ENCODE measurements at places on chromosomes 4 and X. TPM values are rescaled to one million over a fixed set of nuclear protein-coding genes. Genes with fewer than 3 reads are reported as not detected.

DNA sequence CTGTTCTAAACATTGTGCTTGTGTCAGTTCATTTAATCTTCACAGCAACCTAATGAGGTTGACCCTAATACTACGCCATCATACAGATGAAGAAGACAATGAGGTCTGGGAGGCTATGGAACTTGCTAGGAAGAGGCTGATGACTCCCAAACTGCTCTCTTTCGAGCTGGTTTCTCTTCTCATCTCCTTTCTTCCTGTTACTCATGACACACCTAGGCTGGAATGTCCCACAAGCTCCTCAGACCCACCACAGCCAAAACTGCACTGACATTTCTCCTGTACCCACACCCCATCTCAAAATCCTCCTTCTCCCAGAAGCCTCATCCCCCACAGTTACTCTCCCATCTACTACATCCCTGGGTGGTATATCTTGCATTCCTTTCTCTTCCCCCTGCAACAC is 27.4 kb upstream of the PJA1 start:
- no peak overlapping the region for H3K27ac ChIP-seq
- DNase-seq: no peak
- peaks cover 1% of the 10 kb centered on the region for H3K27me3 ChIP-seq
- no peaks in the 10 kb centered on the region for H3K36me3 ChIP-seq

- DNase-seq: no peak
- H3K4me3 ChIP-seq: no peak overlapping the region
- H3K27ac ChIP-seq: peak overlapping the region; percentile 28
- no peaks in the 10 kb centered on the region for H3K36me3 ChIP-seq
- H3K27me3 ChIP-seq: no peaks in the 10 kb centered on the region
These were observed 47.5 kb upstream of the RAP2C start for GRCh38 chrX:132266583-132267355.

The ETNPPL gene
- total RNA-seq: not detected

GRCh38 chrX:21632027-21632426 is 26.1 kb downstream of the KLHL34 start:
- H3K27me3 ChIP-seq: no peaks in the 10 kb centered on the region
- no peak overlapping the region for H3K27ac ChIP-seq
- H3K4me3 ChIP-seq: no peak overlapping the region

DNA sequence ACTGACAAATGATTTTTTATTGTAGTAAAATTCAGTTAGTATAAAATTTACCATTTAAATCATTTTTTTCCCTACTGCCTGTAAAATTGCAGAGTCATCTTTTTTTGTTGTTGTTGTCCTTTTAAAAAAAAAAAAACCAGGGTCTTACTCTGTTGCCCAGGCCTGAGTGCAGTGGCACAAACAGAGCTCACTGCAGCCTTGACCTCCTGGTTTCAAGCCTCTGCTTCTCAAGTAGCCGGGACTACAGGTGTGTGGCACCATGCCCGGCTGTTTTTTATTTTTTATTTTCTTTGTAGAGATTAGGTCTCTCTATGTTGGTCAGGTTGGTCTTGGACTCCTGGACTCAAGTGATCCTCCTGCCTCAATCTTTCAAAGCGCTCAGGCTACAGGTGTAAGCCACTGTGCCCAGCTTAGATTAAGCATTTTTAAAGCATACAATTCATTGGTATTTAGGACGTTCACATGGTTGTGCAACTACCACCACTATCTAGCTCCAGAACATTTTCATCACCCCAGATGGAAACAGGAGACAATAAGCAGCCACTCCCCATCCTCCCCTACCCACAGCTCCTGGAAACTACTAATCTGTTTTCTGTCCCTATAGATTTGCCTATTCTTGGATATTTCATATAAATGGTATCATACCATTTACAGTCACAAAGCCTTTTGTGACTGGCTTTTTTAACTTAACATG is 59.7 kb upstream of the PGRMC2 start:
- peak overlapping the region; percentile 19 for H3K27ac ChIP-seq
- H3K27me3 ChIP-seq: no peaks in the 10 kb centered on the region
- peaks cover 46% of the 10 kb centered on the region for H3K4me1 ChIP-seq
- H3K36me3 ChIP-seq: no peaks in the 10 kb centered on the region
- H3K4me3 ChIP-seq: no peak overlapping the region

The CT45A5 gene
- total RNA-seq: not detected

GRCh38 chrX:44462850-44463249 is 79.8 kb downstream of the FUNDC1 start:
- no peak for DNase-seq
- H3K27me3 ChIP-seq: no peaks in the 10 kb centered on the region
- no peak overlapping the region for H3K27ac ChIP-seq
- no peak overlapping the region for H3K4me3 ChIP-seq
- H3K36me3 ChIP-seq: no peaks in the 10 kb centered on the region

DNA sequence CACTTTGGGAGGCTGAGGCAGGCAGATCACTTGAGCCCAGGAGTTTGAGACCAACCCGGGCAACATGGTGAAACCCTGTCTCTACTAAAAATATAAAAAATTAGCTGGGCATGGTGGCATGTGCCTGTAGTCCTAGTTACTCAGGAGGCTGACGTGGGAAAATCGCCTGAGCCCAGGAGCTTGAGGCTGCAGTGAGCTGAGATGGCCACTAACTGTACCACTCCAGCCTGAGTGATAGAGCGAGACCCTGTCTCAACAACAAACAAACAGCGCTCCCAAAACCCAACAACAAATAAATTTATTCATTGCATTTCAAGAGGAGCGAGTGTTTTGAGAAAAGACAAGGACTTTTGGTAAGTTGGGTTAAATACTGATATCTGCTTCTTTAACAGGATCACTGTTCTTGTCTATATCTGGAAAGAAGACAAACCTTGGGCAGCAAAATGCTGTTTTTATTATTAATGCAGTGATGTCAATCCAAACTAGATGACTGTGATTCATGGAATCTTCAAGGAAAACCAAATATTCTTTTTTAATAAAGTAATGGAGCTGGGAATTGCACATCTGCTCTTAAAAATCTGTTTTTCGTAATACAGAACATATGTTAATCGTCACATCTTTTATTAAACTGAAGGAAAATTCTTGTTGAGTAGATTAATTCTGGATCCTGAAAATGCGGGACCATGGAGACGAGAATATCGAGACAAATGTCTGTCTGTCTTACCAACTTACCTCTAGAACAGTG is 90.8 kb upstream of the LIMCH1 start:
- peaks cover 4% of the 10 kb centered on the region for H3K27me3 ChIP-seq
- H3K4me3 ChIP-seq: no peak overlapping the region
- no peak overlapping the region for H3K27ac ChIP-seq
- peaks cover 11% of the 10 kb centered on the region for H3K4me1 ChIP-seq

The SUPT20HL1 gene
- total RNA-seq: not detected

DNA sequence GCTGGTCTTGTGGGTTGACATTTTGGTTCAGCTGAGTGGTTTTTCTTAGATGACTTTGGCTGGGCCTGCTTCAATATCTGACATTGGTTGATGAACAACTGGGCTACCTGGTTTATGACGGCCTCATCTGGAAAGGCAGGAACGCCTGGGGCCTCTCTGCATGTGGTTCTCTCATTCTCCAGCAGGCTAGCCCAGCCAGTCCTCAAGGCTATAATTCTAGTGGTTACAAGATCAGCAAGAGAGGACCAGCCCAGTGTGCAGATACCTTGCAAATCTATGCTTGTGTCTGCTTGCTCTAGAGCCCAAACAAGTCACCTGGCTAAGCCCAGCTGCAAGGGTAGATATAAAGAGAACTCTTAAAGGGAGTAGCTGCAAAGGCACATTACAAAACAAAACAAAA is 214.2 kb upstream of the PUDP start:
- H3K27ac ChIP-seq: no peak overlapping the region
- H3K4me1 ChIP-seq: peaks cover 7% of the 10 kb centered on the region
- no peak overlapping the region for H3K4me3 ChIP-seq
- no peaks in the 10 kb centered on the region for H3K36me3 ChIP-seq

The HSD17B11 gene
- 11.3 TPM for total RNA-seq

- H3K27me3 ChIP-seq: no peaks in the 10 kb centered on the region
- H3K4me1 ChIP-seq: peaks cover 40% of the 10 kb centered on the region
These were observed 1.7 kb upstream of the STIM2 start for GRCh38 chr4:26858947-26859401.

The CT47B1 gene
- not detected for total RNA-seq

The ABLIM2 gene
- total RNA-seq: 0.64 TPM

The CYSLTR1 gene
- not detected for total RNA-seq

DNA sequence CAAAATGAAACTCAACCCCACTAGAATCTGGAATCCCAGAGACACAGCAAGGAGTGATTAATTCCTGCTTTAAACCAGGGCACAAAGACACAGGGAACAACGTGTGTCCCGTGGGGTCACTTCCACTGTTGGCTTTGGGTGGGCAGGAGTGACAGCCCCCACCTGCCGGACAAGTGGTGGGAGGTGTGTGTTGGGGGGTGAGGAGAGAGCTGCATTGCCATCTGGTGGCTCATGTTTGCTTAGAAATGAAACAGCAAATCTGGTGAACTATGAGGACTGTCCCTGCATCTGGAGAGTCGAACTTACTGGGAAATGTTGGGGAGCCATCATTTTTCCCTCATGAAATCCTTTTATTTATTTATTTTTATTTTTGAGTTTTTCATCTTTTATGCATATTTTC is 75.9 kb upstream of the AFAP1 start:
- H3K4me3 ChIP-seq: no peak overlapping the region
- H3K36me3 ChIP-seq: no peaks in the 10 kb centered on the region
- DNase-seq: no peak
- H3K4me1 ChIP-seq: peaks cover 8% of the 10 kb centered on the region

The CXCL11 gene
- not detected for total RNA-seq

GRCh38 chrX:130625386-130625785 is 223.6 kb downstream of the RBMX2 start:
- no peak overlapping the region for H3K4me3 ChIP-seq
- H3K4me1 ChIP-seq: no peaks in the 10 kb centered on the region
- H3K27me3 ChIP-seq: no peaks in the 10 kb centered on the region

DNA sequence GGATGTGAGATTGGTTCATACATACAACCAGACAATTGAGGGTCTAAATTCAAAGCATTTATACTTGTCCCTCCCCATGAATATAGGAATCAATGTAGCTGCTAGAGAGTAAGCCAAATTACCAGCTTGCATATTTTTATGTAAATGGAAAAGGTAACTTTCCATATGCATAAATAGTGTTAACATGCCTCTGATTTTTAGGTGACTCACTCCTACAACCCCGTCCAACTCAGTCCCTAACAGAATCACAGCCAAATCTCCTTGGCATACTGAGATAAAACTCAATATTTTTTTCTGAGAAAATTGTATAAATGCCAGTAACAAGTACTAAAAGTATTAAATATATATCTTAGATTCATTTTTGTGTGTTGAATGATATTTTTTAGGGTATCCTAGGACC is 67.2 kb downstream of the INPP4B start:
- H3K27me3 ChIP-seq: no peaks in the 10 kb centered on the region
- H3K36me3 ChIP-seq: peaks cover 2% of the 10 kb centered on the region
- no peak for DNase-seq
- H3K4me1 ChIP-seq: no peaks in the 10 kb centered on the region

DNA sequence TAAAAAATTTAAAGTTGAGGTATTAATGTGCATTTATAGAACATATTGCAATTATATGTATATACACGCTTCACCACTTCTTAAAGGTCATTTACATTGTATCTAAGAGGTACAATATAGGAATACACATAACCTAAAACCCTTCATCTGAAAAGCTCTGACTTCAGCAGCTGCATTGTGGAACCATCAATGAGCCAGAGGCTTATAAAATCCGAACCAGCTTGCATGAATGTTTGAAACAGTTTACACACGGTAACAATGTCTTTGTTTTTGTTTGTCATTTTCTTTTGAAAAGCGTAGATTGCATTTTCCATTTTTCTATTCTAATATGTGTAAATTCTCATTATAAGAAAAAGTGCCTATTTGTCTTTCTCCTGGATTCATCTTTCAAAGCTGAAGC is 221.6 kb downstream of the DCLK2 start:
- DNase-seq: no peak
- H3K4me1 ChIP-seq: peaks cover 14% of the 10 kb centered on the region
- H3K27me3 ChIP-seq: no peaks in the 10 kb centered on the region
- H3K4me3 ChIP-seq: no peak overlapping the region
- no peak overlapping the region for H3K27ac ChIP-seq

- peak overlapping the region; percentile 74 for H3K4me3 ChIP-seq
- H3K4me1 ChIP-seq: peaks cover 11% of the 10 kb centered on the region
- H3K36me3 ChIP-seq: no peaks in the 10 kb centered on the region
- H3K27me3 ChIP-seq: peaks cover 18% of the 10 kb centered on the region
These were observed 626 bp downstream of the TBC1D1 start for GRCh38 chr4:37891260-37892159.

DNA sequence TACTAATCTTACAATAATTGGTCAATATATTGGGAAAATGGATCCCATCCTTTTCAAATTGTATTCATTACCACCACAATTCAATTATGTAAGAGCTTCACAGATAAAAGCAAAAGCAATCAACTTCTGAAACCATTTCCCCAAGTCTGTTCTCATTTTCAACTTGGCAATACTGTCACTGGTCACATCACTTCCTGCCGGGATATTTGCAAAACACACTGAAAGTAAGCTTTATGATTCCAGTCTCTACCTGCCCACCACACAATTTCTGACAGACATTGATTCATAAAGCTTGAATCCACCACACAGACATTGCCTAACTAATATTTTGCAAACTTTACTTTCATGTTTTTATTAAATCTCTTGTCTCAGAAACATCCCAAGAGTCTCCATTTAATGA is 53.6 kb downstream of the LIN54 start:
- DNase-seq: no peak
- H3K27ac ChIP-seq: no peak overlapping the region
- peaks cover 5% of the 10 kb centered on the region for H3K36me3 ChIP-seq
- H3K27me3 ChIP-seq: no peaks in the 10 kb centered on the region

GRCh38 chr4:71518283-71518989 is 179.6 kb downstream of the SLC4A4 start:
- no peak overlapping the region for H3K4me3 ChIP-seq
- no peak for DNase-seq
- no peaks in the 10 kb centered on the region for H3K27me3 ChIP-seq
- H3K27ac ChIP-seq: no peak overlapping the region
- peaks cover 5% of the 10 kb centered on the region for H3K36me3 ChIP-seq
- no peaks in the 10 kb centered on the region for H3K4me1 ChIP-seq

GRCh38 chr4:68401231-68401630 is 46.0 kb upstream of the TMPRSS11E start:
- peaks cover 12% of the 10 kb centered on the region for H3K27me3 ChIP-seq
- no peaks in the 10 kb centered on the region for H3K4me1 ChIP-seq
- no peak overlapping the region for H3K4me3 ChIP-seq
- H3K27ac ChIP-seq: no peak overlapping the region
- no peak for DNase-seq

DNA sequence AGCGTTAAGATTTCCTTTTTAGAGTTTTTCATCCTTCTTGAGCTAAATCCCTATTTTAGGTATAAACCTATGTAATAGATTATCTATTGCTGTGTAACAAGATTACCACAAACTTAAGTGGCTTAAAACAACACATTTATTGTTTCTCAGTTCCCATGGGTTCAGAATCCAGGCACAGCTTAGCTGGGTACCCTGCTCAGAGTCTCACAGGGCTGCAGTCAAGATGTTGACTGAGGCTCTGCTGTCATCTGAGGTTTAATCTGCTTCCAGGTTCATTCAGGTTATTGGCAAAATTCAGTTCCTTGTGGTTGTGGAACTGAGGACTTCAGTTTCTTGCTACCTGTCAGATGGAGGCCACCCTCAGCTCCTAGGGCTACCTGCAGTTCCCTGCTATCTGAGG is 60.9 kb downstream of the GK start:
- H3K36me3 ChIP-seq: no peaks in the 10 kb centered on the region
- no peak overlapping the region for H3K27ac ChIP-seq
- no peaks in the 10 kb centered on the region for H3K4me1 ChIP-seq
- DNase-seq: no peak
- H3K4me3 ChIP-seq: no peak overlapping the region

Measured in chondrocyte (in vitro differentiated cells).